Aorta (tissue), 5 donors: ENCODE measurements at places on chromosomes 5 and 9. TPM values are rescaled to one million over a fixed set of nuclear protein-coding genes. Genes with fewer than 3 reads are reported as not detected.

DNA sequence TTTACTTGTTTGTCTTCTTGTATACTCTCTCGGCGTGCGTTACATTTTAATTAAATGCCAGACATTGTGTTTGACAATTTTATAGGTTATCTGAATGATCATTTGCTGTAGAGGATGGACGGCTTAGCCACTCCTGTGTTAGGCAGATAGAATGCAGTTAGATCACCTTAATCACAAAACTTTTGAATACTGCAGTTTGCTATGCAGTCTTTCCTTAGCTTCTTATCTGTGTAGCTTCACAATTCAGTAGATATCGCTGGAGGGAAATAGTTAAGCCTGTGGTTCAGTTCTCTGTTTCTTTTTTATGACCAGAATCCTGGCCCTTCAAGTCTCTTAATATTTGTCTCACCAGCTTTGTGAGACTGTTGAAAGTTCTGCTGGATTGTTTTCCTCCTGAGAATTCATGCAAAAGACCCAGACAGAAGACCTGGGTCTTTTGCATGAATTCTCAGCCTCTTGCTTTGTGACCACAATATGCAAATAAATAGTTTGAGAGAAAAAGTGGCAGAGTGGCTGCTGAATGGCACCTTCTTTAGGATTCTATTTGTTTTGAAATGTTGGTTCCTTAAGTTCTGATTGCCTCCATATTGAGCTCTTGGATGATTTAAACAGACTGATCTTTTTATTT is 40.2 kb downstream of the RASA1 start:
- no peaks in the 10 kb centered on the region for H3K27me3 ChIP-seq
- DNase-seq = no peak
- no peaks in the 10 kb centered on the region for H3K4me1 ChIP-seq
- H3K4me3 ChIP-seq = no peak overlapping the region

DNA sequence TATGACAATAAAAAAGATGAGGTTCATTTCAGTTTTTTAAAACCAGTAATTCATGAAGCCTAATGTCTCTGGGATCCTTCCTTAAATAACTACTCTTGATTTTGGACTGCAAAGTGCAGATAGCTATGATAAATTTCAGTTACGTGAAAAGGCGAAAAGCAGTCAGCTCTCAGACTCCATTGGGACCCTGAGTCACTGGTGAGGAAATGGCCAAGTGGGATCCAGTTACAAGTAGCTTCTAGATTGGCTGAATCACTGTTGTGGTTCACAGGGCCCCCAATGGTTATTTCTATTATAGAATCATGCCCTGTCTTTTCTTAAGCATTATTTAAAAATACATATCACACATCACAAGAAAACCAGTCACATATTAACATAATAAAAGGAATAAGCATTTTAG is 31.1 kb upstream of the PPP3R2 start:
- no peaks in the 10 kb centered on the region for H3K36me3 ChIP-seq
- H3K27ac ChIP-seq = no peak overlapping the region

GRCh38 chr9:26863074-26863473 is 29.5 kb downstream of the CAAP1 start:
- no peaks in the 10 kb centered on the region for H3K4me1 ChIP-seq
- DNase-seq = no peak
- no peaks in the 10 kb centered on the region for H3K36me3 ChIP-seq
- H3K4me3 ChIP-seq = no peak overlapping the region
- no peak overlapping the region for H3K27ac ChIP-seq

GRCh38 chr9:21995666-21996398 is 1.2 kb downstream of the CDKN2B-AS1 start:
- peak; percentile 86 for DNase-seq
- H3K27ac ChIP-seq = no peak overlapping the region
- H3K4me3 ChIP-seq = peak overlapping the region; percentile 72
- no peaks in the 10 kb centered on the region for H3K27me3 ChIP-seq
- no peaks in the 10 kb centered on the region for H3K4me1 ChIP-seq
- no peaks in the 10 kb centered on the region for H3K36me3 ChIP-seq

DNA sequence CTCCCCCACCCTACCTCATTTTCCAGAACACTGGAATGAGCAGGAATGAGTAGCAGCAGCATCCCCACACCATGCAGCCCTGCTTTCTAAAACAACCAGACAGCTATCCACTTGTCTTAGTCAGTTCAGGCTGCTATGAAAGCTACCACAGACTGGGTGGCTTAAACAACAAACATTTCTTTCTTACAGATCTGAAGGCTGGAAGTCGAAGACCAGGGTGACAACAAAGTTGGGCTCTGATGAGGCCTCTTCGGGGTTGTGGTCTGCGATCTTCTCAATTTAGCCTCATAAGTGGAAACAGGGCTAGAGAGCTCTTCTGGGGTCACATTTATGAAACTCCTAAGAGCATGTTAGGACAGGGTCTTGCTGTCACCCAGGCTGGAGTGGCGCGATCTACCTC is 38.9 kb downstream of the LPAR1 start:
- H3K27me3 ChIP-seq = no peaks in the 10 kb centered on the region
- no peak overlapping the region for H3K27ac ChIP-seq
- DNase-seq = no peak
- peaks cover 17% of the 10 kb centered on the region for H3K4me1 ChIP-seq
- peaks cover 1% of the 10 kb centered on the region for H3K36me3 ChIP-seq

- no peak overlapping the region for H3K4me3 ChIP-seq
- no peak overlapping the region for H3K27ac ChIP-seq
- DNase-seq = no peak
- H3K36me3 ChIP-seq = no peaks in the 10 kb centered on the region
Observed at GRCh38 chr5:3217771-3218495, 377.7 kb upstream of the IRX1 start.

GRCh38 chr5:179797741-179798140 is 4.0 kb downstream of the LTC4S start:
- no peaks in the 10 kb centered on the region for H3K36me3 ChIP-seq
- DNase-seq = no peak
- H3K27me3 ChIP-seq = no peaks in the 10 kb centered on the region
- H3K27ac ChIP-seq = no peak overlapping the region

DNA sequence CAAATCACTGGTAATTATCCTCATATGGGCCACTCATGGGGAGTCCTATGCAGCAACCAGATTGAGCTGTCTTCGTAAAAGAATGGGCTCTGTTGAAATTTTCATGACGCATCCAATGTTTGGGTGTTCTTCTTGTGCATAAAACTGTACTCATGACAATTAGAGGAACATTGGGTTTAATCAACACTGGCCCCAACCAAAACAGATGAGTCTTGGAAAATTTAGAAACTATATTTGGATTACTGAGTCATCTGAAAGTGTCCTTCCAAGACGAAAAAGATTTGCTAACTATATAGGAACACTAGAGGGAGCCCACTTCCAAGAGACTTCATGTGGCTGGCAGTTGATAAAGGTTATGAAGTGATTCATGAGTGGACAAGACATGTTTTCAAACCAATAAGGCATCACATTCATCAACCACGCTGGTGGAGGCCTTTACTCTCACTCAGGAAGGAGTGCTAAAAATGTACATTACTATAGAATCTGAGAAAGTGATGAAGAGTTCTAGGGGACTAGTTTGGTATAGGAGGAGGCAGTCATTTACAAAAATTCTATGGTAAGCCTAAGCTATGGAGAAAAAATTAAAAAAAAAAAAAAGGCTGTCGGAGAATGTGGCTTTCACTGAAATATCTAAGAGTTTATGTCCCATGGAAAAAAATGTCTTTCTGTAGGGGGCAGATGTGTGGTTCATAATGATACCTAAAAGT is 313.5 kb downstream of the PRDM9 start:
- H3K27me3 ChIP-seq = no peaks in the 10 kb centered on the region
- no peak overlapping the region for H3K4me3 ChIP-seq
- no peaks in the 10 kb centered on the region for H3K4me1 ChIP-seq
- H3K27ac ChIP-seq = no peak overlapping the region

DNA sequence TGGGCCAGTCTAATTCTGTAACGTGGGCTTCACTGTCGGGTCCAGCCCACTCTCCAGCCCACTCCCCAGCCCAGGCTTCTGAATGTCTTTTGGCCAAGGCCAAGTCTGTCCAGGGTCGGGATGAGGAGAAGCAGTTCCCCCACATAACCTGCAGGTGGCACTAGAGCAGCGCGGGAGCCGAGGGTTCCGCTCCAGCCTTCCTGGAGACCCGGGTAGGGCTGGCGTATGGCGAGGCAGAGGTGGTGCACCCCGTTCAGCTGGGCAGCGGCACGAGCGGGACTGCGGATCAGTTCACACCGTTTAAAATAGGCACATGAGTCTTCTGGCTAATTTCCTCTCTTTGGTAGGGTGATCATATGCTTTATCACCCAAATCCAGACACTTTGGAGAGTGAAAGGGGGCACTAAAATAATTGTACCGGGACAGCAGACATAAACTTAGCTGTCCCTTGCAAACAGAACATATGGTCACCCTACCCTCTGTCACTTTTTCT is 185.9 kb downstream of the MSX2 start:
- no peaks in the 10 kb centered on the region for H3K27me3 ChIP-seq
- no peak overlapping the region for H3K4me3 ChIP-seq
- no peaks in the 10 kb centered on the region for H3K4me1 ChIP-seq
- DNase-seq = peak; percentile 68
- H3K36me3 ChIP-seq = no peaks in the 10 kb centered on the region
- no peak overlapping the region for H3K27ac ChIP-seq

- H3K36me3 ChIP-seq = no peaks in the 10 kb centered on the region
- H3K27ac ChIP-seq = peak overlapping the region; percentile 87
- DNase-seq = peak; percentile 96
- peak overlapping the region; percentile 10 for H3K4me3 ChIP-seq
- H3K27me3 ChIP-seq = no peaks in the 10 kb centered on the region
- no peaks in the 10 kb centered on the region for H3K4me1 ChIP-seq
Observed at GRCh38 chr9:129495620-129496472, 125.1 kb downstream of the C9orf50 start.

- H3K27me3 ChIP-seq = no peaks in the 10 kb centered on the region
- H3K36me3 ChIP-seq = no peaks in the 10 kb centered on the region
Observed at GRCh38 chr9:34384368-34385165, 7.9 kb upstream of the MYORG start.

DNA sequence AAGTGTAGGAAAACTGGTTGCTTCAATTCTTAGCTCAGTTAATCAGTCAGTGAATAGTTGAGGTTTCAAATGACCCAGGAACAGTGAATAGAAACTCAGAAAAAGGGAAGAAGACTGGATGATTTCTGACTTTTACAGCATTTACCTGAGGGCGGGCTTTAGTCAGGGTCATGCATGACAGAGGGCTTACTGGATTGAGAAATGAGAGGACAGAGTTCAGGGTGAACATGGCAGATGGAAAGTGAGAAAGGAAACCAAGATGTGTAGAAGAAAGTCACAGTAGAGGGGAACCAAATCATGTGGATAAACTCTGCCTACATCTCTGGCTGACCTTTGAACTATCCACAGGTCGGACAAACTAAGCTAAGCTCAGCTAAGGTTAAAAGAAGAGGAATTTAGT is 596.0 kb downstream of the SEMA5A start:
- H3K27me3 ChIP-seq = no peaks in the 10 kb centered on the region
- DNase-seq = no peak
- H3K4me3 ChIP-seq = no peak overlapping the region

TMEM174 gene
- total RNA-seq = not detected

PDCD1LG2 gene
- total RNA-seq = 5.3 TPM

SLC36A3 gene
- not detected for total RNA-seq

SNAPC3 gene
- 29.5 TPM for total RNA-seq

WDR38 gene
- total RNA-seq = not detected

SLC4A9 gene
- total RNA-seq = not detected
